Activated CD8-positive, alpha-beta memory T cell treated with anti-CD3 and anti-CD28 coated beads, Interleukin-2, amount 10 ng/mL, durations not matched to agents 7 days and 5 days (primary cell): ENCODE measurements at places on chromosomes 3 and 15.

DNA sequence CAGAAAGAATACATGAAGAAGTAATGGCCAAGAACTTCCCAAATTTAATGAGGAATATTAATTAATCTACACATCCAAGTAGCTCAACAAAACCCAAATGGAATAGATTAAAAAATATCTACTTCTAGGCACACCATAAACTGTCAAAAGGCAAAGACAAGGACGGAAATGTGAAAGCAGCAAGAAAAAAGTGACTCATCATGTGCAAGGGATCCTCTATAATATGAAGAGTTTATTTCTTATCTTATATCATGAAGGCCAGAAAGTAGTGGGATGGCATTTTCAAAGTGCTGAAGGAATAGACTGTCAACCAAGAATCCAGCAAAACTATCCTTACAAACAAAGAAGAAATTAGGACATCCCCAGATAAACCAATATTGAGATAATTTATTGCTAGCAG, 73.9 kb upstream of the PRICKLE2 start:
- no peak for DNase-seq

DNA sequence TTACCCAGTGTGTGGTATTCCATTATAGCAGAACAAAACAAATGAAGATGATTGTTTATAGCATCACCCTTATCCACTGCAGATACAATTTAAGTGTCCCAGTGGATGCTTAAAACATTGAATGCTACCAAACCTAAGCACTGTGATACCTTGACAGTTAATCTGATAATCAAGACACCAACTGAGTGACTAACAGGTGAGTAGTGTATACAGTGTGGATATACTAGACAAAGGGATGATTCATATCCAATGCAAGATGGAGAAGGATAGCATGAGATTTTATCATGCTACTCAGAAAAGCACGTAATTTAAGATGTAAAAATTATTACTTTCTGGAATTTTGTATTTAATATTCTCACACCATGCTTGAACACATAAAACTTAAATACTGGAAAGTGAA, 1449.0 kb downstream of the OTOL1 start:
- DNase-seq: no peak

DNA sequence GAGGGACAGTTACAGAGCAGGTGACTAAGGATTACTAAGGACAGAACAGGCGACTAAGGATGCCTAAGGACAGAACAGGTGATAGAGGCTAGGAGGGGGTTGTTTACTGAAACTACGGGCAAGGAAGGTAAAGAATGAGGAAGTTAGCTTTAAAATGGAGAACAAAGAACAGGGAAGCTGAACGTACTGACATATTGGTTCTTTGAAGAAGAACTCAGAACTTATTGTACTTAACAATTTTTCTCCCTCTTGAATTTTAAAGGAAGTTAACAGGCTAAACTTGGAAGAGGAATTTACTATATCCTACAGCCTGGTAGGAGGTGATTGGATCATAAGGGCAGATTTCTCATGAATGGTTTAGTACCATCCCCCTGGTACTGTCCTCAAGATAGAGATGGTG, 290.2 kb downstream of the SHQ1 start:
- DNase-seq: no peak

- DNase-seq: no peak
These were observed 56.2 kb downstream of the EIF3J start for GRCh38 chr15:44593042-44593736.

- DNase-seq: peak; percentile 48
These were observed 30.5 kb downstream of the CACNA2D2 start for GRCh38 chr3:50472958-50473357.

GRCh38 chr3:71956716-71957115, 171.8 kb upstream of the PROK2 start:
- no peak for DNase-seq

GRCh38 chr3:72109327-72110259, 324.6 kb upstream of the PROK2 start:
- no peak for DNase-seq

GRCh38 chr15:48449734-48450133, 118.5 kb downstream of the DUT start:
- DNase-seq: no peak

- no peak for DNase-seq
These were observed 359.3 kb upstream of the UBE2E2 start for GRCh38 chr3:22843854-22844253.
